PC-3 (cell line): ENCODE measurements at places on chromosomes 3 and 15. TPM values are rescaled to one million over a fixed set of nuclear protein-coding genes. Genes with fewer than 3 reads are reported as not detected.

ARL13B gene
- total RNA-seq = 10.7 and 12.6 TPM in 2 replicates

COL6A5 gene
- not detected in 2 replicates for total RNA-seq

TERC gene
- 544 and 737 TPM in 2 replicates for total RNA-seq

DNA sequence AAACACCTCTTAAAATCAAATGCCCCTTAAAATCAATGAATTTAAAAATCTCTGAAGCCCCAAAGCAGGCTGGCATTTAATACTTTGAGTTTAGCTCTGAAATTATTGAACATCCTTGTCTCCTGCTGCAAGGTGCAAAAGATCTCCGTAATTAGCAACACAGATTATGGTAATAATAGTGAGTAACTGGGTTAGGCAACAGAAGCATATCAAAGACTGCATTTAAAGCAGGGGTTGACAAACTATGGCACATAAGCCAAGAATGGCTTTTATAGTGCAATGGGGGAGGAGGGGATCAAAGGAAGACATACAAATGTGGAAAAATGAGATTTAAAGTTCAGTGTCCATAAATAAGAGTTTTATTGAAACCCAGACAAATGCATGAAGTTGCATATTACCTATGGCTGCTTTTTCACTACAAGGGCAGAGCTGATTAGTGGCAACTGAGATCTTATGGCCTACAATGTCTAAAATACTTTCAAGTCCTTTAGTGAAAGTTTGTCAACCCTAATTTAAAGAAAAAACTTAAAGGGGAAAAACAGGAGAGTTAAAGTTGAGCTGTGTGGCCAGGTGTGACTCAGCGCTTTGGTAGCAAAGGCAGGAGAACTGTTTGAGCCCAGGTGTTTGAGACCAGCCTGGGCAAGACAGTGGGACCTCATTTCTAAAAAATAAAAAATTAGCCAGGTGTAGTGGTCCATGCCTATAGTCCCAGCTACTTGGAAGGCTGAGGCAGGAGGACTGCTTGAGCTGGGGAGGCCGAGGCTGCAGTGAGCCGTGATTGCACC, 157.6 kb downstream of the TBL1XR1 start:
- no peaks in the 10 kb centered on the region for H3K27me3 ChIP-seq
- DNase-seq = no peak
- H3K36me3 ChIP-seq = peaks cover 32% of the 10 kb centered on the region
- no peak overlapping the region for H3K27ac ChIP-seq
- peaks cover 8% of the 10 kb centered on the region; the same call in 1 of the 2 replicates for H3K4me1 ChIP-seq
- H3K4me3 ChIP-seq = no peak overlapping the region

DNA sequence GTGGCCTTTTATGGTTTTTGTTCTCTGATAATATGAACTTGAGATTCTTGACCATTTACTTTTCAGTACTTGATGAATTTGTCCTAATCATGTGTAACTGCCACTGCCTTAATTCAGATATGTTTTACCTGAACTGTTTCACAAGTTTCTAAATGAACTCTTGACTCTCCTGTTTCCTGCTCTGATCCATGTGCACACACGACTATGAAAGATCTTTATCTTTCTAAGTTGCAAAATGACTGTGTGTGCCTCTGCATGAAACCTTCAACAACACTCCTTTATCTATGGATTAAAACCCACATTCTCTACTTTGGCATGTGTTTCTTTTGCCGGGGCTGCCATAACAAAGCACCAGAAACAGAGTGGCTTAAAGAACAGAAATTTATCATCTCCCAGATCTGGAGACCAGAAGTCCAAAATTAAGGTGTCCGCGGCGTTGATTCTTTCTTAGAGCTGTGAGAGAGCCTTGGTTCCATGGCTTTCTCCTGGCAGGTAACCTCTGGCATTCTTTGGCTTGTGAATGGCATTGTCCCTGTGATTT, 275.0 kb downstream of the ADAMTSL3 start:
- no peaks in the 10 kb centered on the region for H3K36me3 ChIP-seq
- no peak for DNase-seq
- no peaks in the 10 kb centered on the region for H3K27me3 ChIP-seq
- H3K4me3 ChIP-seq = no peak overlapping the region
- H3K4me1 ChIP-seq = peaks cover 15% of the 10 kb centered on the region; the same call in 1 of the 2 replicates

- H3K27ac ChIP-seq = no peak overlapping the region
- no peaks in the 10 kb centered on the region for H3K27me3 ChIP-seq
- H3K4me1 ChIP-seq = peaks cover 3% of the 10 kb centered on the region; the same call in 1 of the 2 replicates
- no peaks in the 10 kb centered on the region for H3K36me3 ChIP-seq
- DNase-seq = no peak
Observed at GRCh38 chr3:109933576-109933975, 596.2 kb upstream of the DPPA4 start.

DNA sequence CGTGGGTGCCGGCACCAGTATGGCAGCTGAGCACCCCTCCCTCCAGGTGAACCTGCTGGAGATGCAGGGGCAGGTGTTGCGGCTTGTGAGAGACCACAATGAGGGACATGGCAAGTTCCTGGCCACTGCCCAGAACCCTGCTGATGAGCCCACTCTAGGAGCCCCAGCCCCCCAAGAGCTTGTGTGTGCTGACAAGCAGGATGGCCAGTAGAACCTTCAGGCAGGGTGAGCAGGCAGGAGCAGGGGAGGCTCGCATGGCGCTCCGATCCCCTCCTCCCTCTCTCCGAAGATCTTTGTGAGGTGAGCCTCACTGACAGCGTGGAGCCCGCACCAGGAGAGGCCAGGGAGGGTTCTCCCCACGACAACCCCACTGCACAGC, 29.8 kb downstream of the NGRN start:
- H3K27ac ChIP-seq = no peak overlapping the region
- H3K4me1 ChIP-seq = no peaks in the 10 kb centered on the region
- no peaks in the 10 kb centered on the region for H3K36me3 ChIP-seq
- DNase-seq = no peak
- no peaks in the 10 kb centered on the region for H3K27me3 ChIP-seq
- no peak overlapping the region for H3K4me3 ChIP-seq

DNA sequence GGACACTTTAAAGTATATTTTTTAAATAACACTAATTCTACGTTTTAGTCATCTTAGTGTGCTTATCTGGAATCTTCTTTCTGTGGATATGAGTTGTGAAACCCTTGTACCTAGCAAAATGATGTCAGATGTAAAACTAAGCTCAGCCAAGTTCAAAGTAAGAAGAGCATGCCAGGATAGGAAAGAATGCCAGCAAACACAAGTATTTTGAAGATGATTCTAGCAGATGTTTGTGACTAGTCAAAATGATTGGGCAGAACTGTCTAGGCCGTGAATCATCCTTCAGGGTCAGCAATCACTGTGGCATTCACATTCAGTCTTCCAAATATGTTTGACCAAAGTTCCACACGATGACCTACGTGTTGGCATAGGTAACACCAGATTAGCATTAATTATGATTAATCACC, 5.4 kb upstream of the PLOD2 start:
- peaks cover 64% of the 10 kb centered on the region for H3K4me1 ChIP-seq
- no peaks in the 10 kb centered on the region for H3K36me3 ChIP-seq
- H3K27ac ChIP-seq = peak overlapping the region; percentile 89
- no peaks in the 10 kb centered on the region for H3K27me3 ChIP-seq

DNA sequence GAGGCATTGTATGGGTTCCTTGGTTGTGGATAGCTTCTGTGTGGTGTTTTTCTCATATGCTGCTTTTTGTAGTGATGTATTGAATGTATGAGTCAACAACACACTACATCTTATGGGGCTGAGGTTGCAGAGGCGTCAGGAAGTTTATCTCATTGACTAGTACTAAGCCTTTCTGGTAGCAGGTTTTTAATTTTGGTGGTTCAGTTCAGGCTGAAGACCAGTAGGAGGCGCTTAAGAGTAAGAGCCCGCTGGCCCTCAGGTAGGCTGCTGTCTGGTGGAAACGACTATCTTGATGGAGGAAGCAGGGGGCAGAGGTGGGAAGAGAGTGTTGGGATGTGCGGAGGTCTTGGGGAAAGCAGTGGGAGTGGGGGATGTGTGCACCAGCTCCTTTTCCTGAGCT, 62.4 kb downstream of the RTP4 start:
- no peaks in the 10 kb centered on the region for H3K4me1 ChIP-seq
- H3K27me3 ChIP-seq = no peaks in the 10 kb centered on the region
- H3K27ac ChIP-seq = no peak overlapping the region
- H3K36me3 ChIP-seq = no peaks in the 10 kb centered on the region
- DNase-seq = no peak

- peak; percentile 28 for DNase-seq
- H3K27me3 ChIP-seq = no peaks in the 10 kb centered on the region
- H3K36me3 ChIP-seq = no peaks in the 10 kb centered on the region
Observed at GRCh38 chr3:139120086-139121056, 75.7 kb upstream of the PRR23C start.

GRCh38 chr3:58391156-58391865, 42.3 kb downstream of the PDHB start:
- 0 out of 2 replicates have a peak, but pooled peaks cover 3% of the 10 kb centered on the region for H3K36me3 ChIP-seq
- H3K4me1 ChIP-seq = peaks cover 21% of the 10 kb centered on the region
- no peaks in the 10 kb centered on the region for H3K27me3 ChIP-seq
- DNase-seq = no peak
